CD4-positive, CD25-positive, alpha-beta regulatory T cell (primary cell): ENCODE measurements at places on chromosomes 3 and 15. TPM values are rescaled to one million over a fixed set of nuclear protein-coding genes. Genes with fewer than 3 reads are reported as not detected.

- no peak for DNase-seq
These were observed 44.8 kb downstream of the SLC6A1 start for GRCh38 chr3:11037241-11037873.

GRCh38 chr3:126548556-126549466 is 9.9 kb downstream of the C3orf22 start:
- DNase-seq = no peak

DNA sequence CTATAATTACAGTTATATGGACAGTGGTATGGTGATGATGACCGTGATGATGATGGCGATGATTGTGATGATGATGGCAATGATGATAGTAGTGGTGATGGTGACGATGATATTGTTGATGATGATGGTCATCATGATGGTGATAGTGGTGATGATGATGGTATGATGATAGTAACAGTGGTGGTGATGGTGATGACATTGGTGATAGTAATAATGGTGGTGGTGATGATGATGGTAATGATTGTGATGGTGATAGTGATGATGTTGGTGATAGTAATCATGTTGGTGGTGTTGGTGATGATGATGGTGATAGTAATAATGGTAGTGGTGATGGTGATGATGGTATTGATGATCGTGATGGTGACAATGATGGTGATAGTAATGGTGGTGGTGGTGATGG is 504.4 kb downstream of the GABRG3 start:
- DNase-seq = no peak

SCG5 gene
- 1.7 TPM for total RNA-seq

DNA sequence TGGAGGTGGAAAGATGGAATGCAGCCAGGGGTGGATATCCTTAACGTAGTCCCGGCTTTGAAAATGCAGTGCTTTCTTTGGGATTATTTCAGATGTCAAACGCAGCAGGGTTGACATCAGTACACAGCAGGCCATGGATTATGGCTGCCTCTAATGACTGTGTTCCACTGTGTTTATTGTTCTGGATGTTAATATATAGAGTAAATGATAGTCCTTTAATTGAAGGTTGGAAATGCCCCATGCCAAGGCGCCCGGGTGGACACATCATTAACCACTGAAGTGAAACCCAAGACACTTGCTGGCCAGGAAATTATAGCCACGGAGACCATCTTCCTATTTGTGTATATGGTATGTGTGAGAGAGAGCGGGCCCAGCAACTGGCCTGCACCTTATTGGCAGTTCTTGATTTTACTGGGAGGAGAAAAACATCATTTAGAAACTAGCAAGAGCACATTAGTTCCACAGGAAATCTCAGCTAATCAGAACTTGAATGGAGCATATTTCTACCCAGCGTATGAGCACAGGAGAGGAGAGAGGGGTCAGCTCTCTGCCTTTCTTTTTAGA is 254.9 kb upstream of the RASGRP1 start:
- no peak for DNase-seq

GRCh38 chr15:101012326-101013200 is 93.4 kb downstream of the LRRK1 start:
- no peak for DNase-seq

TMEM89 gene
- not detected for total RNA-seq

DNA sequence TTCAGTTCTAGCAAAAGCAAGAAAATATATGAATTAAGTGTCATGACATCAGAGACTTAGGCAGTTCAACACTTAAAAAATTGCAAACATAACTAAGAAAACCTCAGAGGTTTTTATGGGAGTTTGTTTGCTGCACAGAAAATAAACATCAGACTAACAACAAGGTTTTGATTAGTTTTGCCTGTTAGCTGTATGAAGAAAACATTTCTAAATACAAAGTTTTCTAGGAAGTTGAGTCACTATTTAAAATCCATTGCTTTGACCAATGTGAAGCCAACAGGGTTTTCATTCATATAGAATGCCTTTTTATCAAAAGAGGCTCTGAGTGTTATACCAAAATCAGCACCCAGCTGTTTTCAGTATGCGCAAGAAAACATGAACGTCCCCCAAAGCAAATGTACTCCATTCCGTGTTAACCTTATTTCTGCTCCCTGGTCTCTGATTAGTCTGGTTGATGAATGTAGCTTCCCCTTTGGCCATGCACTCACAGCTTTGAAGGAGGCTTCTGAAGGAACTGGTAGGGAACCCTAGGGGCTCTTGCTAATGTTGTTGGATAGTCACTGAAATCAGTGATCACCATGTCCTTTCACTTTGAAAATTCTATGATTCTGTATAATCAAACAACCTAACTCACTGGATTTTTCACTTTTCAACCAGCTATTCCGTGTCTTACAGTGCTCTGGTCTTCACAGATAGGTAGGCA is 89.6 kb upstream of the TSEN2 start:
- no peak for DNase-seq

DNA sequence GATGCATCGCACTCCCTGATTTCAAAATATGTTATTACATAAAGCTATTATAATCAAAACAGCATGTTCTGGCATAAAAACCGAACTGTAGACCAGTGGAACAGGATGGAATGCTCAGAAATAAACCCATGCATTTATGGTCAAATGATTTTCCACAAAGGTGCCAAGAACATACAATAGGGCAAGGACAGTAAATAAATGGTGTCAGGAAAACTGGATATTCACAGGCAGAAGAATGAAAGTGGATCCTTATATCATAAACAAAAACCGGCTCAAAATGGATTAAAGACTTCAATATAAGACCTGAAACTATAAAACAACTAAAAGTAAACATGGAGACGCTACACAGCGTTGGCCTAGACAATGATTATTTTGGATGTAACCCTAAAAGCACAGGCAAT is 22.6 kb downstream of the USP50 start:
- no peak for DNase-seq

DNA sequence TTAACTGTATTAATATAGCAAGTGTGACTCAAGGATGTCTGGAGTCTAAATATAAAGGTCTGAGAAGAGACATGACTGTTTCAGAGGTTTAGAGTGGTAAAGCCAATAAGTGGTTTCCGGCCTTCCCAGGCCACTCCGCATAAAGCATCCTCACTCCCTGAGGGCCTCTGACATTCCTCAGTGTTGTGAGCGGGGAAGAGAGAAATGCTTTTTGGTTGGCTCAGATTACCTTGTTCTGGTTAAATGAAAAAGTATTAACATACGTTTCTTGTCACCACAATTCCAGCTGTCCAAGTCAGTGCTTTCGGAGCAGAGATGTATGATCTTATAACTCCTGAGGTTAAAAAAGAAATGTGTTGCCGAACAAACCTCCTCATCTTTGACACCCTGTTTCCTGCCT is 103.8 kb downstream of the RBMS3 start:
- DNase-seq = no peak
